ENCODE measurements at places on chromosomes 3 and 15. TPM values are rescaled to one million over a fixed set of nuclear protein-coding genes. Genes with fewer than 3 reads are reported as not detected.
A peak's percentile ranks its signal among the peaks of the same experiment; 100 is the strongest.

The SEMA5B gene
- polyA plus RNA-seq: 11.0 TPM

The CACNA2D3 gene
- polyA plus RNA-seq: 2.2 TPM

The NANOGP8 gene
- polyA plus RNA-seq: 8.5 TPM

The AADACL2 gene
- not detected for polyA plus RNA-seq

The ZIC1 gene
- 1.4 TPM for polyA plus RNA-seq

The CTXN2 gene
- 0.10 TPM for polyA plus RNA-seq

- DNase-seq: no peak
- H3K4me1 ChIP-seq: peaks cover 28% of the 10 kb centered on the region
- no peak overlapping the region for H3K4me3 ChIP-seq
- H3K27ac ChIP-seq: no peak overlapping the region
Observed at GRCh38 chr3:125045965-125046364, 9.8 kb downstream of the HEG1 start.

DNA sequence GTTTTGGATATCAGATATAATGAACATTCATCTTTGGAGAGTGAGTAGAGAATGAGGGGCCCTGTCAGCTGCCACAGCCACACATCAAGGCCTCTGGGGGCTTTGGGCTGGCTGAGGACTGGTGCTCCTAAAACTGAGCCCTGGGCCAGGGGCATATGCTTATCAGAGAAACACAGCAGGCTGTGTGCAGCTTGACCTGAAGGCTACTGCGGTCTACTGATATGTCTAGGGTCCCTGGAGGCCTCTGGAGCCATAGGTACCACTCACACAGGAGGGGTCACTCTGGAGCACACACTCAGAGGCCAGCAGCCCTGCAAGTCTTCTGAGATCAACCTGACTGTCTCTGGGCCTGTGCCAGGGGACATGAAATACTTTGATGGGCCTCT is 7.6 kb downstream of the TF start:
- H3K27ac ChIP-seq: no peak overlapping the region
- no peaks in the 10 kb centered on the region for H3K27me3 ChIP-seq
- no peak for DNase-seq
- no peaks in the 10 kb centered on the region for H3K36me3 ChIP-seq
- H3K4me1 ChIP-seq: peaks cover 4% of the 10 kb centered on the region

- no peak overlapping the region for H3K27ac ChIP-seq
- no peaks in the 10 kb centered on the region for H3K27me3 ChIP-seq
- H3K4me3 ChIP-seq: no peak overlapping the region
- H3K36me3 ChIP-seq: no peaks in the 10 kb centered on the region
- peaks cover 15% of the 10 kb centered on the region for H3K4me1 ChIP-seq
Observed at GRCh38 chr3:149233323-149233722, 11.7 kb upstream of the CP start.

- DNase-seq: no peak
- H3K4me3 ChIP-seq: no peak overlapping the region
- H3K27me3 ChIP-seq: no peaks in the 10 kb centered on the region
- peaks cover 2% of the 10 kb centered on the region for H3K36me3 ChIP-seq
- no peaks in the 10 kb centered on the region for H3K4me1 ChIP-seq
- no peak overlapping the region for H3K27ac ChIP-seq
Observed at GRCh38 chr3:183288117-183288516, 35.1 kb downstream of the B3GNT5 start.

DNA sequence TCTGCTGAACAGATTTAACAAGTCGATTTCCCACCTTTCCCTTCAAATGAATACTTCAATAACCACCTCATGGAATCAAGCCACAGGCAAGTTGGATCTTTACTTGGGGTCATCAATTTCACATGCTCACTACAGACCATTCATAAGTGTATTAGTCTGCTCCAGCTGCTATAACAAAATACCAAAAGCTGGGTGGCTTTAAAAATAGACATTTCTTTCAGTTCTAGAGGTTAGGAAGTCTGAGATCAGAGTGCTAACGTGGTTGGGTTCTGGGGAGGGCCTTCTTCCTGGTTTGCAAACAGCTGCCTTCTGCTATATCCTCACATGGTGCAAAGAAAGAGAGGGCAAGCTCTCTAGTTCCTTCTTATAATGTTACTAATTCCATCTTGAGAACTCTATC is 5.1 kb downstream of the GPR176 start:
- H3K27me3 ChIP-seq: no peaks in the 10 kb centered on the region
- H3K4me3 ChIP-seq: no peak overlapping the region
- peak overlapping the region; percentile 6 for H3K27ac ChIP-seq
- H3K36me3 ChIP-seq: peaks cover 6% of the 10 kb centered on the region
- no peak for DNase-seq

- peaks cover 6% of the 10 kb centered on the region for H3K4me1 ChIP-seq
- H3K36me3 ChIP-seq: no peaks in the 10 kb centered on the region
- no peak overlapping the region for H3K27ac ChIP-seq
- no peaks in the 10 kb centered on the region for H3K27me3 ChIP-seq
Observed at GRCh38 chr3:127961963-127962362, 46.9 kb downstream of the KBTBD12 start.

- no peak for DNase-seq
- H3K36me3 ChIP-seq: no peaks in the 10 kb centered on the region
- H3K27me3 ChIP-seq: no peaks in the 10 kb centered on the region
- H3K4me3 ChIP-seq: no peak overlapping the region
- H3K4me1 ChIP-seq: peaks cover 7% of the 10 kb centered on the region
Observed at GRCh38 chr3:170154569-170155143, 26.9 kb downstream of the PHC3 start.

DNA sequence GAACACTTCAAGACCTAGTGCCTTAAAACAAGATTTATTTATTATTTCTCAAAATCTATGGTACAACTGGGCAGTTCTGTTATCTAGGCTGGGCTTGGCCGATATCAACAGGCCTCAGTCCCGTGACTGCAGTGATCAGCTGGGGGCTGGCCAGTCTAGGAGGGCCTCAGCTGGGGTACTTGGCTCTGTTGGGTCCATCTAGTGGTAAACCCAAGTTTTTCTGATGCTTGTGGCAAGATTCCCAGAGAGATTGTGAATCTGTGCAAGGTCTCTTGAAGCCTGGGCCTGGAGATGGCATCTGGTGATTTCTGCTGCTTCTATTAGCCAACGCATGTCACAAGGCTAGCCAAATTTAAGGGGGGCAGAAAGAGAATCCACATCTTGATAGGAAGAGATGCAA is 482.4 kb upstream of the SGO1 start:
- no peaks in the 10 kb centered on the region for H3K36me3 ChIP-seq
- DNase-seq: peak; percentile 79
- H3K27ac ChIP-seq: no peak overlapping the region
- H3K4me1 ChIP-seq: no peaks in the 10 kb centered on the region

DNA sequence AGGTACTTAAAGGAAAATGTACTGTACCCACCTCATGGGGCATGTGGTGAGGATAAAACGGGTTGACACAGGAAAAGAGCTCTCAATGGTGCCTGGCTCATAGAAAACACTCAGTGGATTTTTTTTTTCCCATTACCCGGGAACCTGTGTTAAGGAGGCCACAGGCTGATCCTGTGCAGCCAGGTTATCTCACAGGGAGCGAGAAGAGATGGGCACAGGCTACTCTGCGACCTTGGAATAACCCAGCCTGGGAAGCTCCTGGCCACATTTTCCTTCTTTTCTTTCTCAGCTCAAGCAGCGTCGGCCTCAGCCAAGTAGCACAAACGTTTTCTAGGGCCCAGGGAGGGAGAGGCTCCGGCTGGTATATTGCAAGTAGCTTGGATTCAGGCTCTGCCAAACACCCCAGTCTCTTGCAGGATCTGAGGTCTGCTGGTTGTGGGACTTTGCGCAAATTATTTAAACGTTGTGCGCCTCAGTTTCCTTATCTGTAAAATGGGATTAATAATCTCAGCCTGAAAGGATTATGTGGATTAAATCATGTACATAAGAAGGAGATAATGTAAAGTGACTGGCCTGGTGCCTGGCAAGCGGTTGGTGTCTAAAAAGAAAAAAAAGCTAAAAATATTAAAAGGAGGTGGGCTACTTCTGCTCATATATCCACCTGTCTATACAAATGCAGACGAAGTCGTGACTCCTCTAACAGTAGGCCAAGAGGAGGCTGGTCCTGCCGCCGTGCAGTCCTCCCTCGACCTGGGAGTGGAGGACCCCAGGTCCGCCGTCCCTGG is 2.2 kb downstream of the FURIN start:
- DNase-seq: peak; percentile 49
- H3K27me3 ChIP-seq: no peaks in the 10 kb centered on the region
- peak overlapping the region; percentile 85 for H3K27ac ChIP-seq
- peak overlapping the region; percentile 76 for H3K4me3 ChIP-seq

DNA sequence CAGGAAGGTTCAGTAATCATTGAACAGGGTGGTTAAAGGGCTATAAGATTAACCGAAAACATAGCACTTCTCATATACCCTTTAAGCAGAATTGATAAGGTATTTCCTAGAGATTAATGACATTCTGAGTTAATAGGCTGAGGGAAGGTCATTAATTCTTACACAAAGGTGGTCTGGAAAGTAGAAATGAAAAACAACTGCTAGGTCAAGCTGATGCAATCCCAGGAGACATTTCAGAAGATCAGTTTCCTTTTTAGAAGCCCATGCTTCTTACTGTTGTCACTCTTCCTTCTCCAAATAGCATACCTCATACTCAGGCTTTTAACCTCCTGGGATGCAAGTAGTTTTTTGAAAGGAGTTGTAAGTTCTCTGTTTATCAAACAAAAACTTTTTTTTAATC is 8.8 kb downstream of the FILIP1L start:
- no peak for DNase-seq
- no peaks in the 10 kb centered on the region for H3K27me3 ChIP-seq
- no peak overlapping the region for H3K27ac ChIP-seq
- H3K4me3 ChIP-seq: no peak overlapping the region
- H3K36me3 ChIP-seq: no peaks in the 10 kb centered on the region
- H3K4me1 ChIP-seq: 0 out of 2 replicates have a peak, but pooled peaks cover 7% of the 10 kb centered on the region

Data from GM23338 (cell line).